ENCODE measurements at places on chromosomes 2 and 18.

- DNase-seq = no peak
Measured at GRCh38 chr2:176763851-176764404, 448.7 kb upstream of the HNRNPA3 start.

GRCh38 chr2:144508172-144508851, 11.6 kb downstream of the ZEB2 start:
- no peak for DNase-seq

GRCh38 chr2:231597014-231597611, 4.4 kb downstream of the TEX44 start:
- DNase-seq = no peak

GRCh38 chr2:24342110-24342910, 18.0 kb downstream of the ITSN2 start:
- no peak for DNase-seq

- DNase-seq = no peak
Measured at GRCh38 chr18:79805211-79805887, 7.6 kb downstream of the KCNG2 start.

GRCh38 chr2:167264380-167264779, 376.1 kb downstream of the XIRP2 start:
- no peak for DNase-seq

DNA sequence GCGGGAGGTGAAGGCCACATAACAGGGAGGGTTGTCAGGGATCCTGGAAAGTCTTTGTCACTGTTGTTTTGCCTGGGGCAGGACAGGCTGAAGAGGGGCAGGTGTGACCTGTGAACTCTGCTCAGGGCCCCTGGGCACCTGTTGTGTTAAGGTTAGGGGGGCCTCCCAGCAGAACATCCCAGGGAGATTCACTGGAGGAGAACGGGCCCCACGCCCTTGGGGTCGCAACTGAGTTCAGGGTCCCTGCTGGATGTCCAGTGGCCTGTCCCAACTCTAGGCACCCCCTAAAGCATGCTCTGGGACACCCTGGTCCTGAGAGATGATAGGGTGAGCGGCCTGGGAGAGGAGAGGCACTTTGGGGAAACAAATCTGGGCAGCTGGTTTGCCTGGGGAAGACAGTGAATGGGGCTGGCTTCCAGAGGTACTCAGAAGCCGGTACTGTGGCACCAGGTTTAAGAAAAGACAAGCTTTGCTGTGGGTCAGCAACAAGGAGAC, 22.9 kb downstream of the GPR35 start:
- DNase-seq = peak; percentile 35

Data from mesothelial cell of epicardium (in vitro differentiated cells).